Osteocyte (in vitro differentiated cells): ENCODE measurements at places on chromosomes 2 and 18. TPM values are rescaled to one million over a fixed set of nuclear protein-coding genes. Genes with fewer than 3 reads are reported as not detected.

DNA sequence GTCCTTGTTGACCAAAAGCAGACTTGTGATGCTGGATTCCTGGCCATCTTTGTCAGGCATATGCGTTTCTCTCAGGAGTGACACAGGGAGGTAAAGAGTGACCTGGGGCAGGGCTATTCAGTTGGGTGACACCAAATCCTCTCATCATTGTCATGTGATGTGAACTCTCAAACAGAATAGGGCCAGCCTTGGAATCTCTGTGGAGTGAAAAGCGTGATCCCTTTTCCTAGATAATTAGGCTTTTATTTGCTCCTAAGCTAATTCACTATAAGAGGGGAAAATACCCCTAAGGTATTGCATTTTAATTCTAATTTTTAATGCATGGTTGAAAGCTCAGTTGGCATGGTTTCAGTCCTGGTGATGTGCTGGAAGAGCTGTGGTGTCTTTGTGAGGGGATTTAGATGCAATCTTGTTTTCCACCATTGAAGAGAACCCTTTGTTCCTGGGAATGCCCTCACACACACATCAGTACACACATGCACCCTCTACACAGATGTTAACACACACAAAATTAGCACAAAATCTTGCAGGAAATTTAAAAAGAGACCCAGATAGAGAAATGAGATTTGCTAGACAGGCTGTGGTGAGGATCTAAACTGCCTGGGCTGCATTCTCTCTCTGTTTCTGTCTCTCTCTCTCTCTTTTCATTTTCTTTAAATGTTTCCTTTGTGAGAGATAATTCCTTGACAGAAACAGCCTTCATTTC is 349.9 kb downstream of the TSN start:
- no peak for DNase-seq

Gene LRRTM1
- total RNA-seq: not detected in 2 replicates

DNA sequence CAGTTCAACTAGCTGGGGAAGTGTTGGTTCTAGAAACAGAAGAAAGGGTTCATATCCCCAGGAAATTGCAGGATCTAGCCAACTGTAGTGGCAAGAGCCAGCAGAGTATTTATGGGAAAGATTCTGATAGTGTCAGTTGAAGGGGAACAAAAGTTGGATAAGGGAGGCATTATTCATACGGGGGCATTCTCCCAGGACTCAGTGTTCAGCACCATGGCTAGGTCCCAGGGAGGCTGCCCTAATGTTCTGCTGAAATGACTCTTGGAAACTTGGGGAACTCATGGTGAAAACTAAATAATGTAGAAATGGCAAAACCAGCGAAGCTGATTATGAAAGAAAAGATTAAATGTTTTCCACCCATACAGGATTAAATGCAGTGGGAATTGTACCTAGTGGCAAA is 543.7 kb downstream of the TRIB2 start:
- no peak for DNase-seq

DNA sequence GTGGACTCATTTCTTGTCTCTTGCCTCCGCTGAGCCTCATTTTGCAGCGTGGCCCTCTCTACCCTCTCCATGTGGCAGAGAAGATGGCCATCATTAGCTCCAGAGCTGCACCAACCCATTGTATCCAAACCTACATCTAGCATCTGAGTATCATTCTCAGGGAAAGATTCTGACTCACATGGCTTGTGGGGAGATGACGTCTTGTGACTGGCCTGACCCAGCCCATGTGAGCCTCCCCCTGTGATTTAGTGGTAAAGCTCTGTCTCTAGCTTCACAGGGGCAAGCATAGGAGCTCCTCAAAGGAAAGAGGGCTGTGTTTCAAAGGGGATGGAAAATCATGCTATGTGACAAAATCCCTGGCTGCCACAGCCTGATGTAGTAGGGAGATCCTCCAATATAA is 87.4 kb upstream of the RBMS1 start:
- DNase-seq: no peak

Gene GDF7
- total RNA-seq: 9.0 and 10.1 TPM in 2 replicates

DNA sequence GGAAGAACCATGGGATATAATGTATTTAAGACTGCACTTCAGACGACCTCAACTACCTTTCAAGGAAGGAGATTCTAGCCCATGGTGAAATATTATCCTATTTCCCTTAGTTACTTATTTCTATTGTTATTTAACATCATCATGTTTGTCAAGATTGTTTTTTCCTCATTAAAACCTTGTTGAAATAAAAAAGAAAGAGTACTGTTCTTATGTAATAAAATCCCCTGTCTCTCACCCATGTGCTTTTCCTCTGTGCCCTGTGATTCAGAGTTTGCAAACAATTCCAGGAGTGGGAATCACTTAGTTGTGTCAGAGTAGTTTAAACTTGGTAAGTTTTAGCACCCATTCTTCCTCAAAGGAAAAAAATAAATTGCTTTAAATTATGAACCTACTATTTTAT is 43.6 kb downstream of the ERBB4 start:
- DNase-seq: no peak

GRCh38 chr2:18491577-18491976 is 68.9 kb downstream of the RDH14 start:
- DNase-seq: no peak

- DNase-seq: no peak
These were observed 24.2 kb downstream of the CNRIP1 start for GRCh38 chr2:68295516-68295915.

DNA sequence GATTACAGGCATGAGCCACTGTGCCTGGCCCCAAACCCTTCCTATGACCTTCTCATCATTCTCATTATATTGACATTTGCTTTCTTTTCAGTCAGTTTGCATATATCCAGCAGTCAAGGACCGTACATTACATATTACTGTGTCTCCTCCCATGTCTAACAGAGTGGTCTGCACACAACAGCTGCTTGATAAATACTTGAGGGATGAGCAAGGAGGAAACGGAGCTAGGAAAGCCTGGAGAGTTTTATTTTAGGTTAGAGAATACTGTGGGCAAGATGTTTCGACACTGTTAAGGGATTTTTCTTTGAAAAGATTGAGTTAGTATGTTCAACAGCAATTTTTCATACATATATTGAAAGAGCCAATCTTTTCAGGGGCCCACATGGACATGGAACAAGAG is 76.2 kb upstream of the CHRNA1 start:
- DNase-seq: no peak

- DNase-seq: no peak
These were observed 218.0 kb upstream of the TRIB2 start for GRCh38 chr2:12498704-12499103.

Gene ERCC3
- 47.8 and 50.3 TPM in 2 replicates for total RNA-seq

DNA sequence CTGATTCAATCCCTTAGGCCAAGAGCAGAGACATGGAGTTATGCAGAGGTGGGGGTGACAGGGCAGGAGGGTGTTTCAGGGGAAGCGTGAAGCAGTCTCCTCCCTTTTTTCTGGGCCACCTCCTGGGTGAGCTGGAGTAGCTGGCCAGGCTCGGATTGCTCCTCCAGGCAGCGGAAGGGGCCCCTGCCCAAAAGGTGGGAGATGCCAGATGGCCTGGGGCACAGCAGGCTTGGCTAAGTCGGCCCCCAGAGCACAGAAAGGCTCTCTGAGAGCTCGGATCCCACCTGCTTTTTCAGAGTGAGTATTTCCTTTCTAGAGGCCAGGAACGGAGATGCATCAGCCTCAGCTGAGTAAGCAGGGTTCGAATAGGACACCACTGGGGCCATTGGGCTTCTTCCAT is 196.9 kb downstream of the ANKRD30B start:
- peak; percentile 79 for DNase-seq

Gene ADCYAP1
- total RNA-seq: not detected in 2 replicates
